Type B pancreatic cell (in vitro differentiated cells): ENCODE measurements at places on chromosomes 12 and 14.

GRCh38 chr14:105139212-105139825, 29.3 kb downstream of the JAG2 start:
- no peaks in the 10 kb centered on the region for H3K36me3 ChIP-seq
- no peak for DNase-seq
- no peak overlapping the region for H3K4me3 ChIP-seq
- H3K27me3 ChIP-seq = no peaks in the 10 kb centered on the region
- no peak overlapping the region for H3K27ac ChIP-seq

DNA sequence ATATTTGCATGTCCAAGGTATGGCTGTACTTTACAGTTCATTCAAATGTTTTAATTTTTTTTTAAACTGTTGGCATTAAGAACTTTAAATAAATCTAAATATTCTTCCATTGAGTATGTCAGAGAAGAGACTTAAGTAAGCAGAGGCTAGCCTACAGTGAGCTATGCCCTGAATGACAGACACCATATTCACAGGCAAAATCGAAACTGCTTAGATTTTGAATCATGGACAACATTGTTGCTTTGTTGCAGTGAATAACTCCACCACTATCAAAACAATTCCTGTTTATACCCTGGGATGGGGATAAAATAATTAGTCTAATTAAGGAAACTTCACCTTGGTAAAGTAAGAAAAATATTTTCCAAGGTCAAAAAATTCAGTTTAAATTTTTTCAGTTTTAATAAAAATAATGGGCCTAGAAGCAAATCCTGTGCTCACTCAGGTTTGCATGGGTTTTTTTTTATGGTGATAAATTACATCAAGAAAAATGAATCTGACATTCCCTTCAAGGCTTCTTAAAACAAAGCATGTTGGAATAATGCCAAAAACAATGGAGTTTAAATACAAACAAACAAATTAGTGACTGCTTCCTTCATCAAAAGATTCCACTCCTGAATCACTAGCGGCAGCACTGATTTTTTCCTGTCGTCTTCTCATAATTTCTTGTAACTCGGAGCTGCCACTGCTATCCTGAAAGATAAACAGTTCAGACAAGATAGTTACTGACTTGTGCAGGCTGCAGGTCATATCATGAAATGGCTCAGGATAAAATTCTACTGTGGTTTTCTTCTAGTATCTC, 168.2 kb downstream of the EPS8 start:
- peaks cover 45% of the 10 kb centered on the region for H3K36me3 ChIP-seq
- DNase-seq = no peak
- no peak overlapping the region for H3K4me3 ChIP-seq
- no peaks in the 10 kb centered on the region for H3K27me3 ChIP-seq
- H3K4me1 ChIP-seq = no peaks in the 10 kb centered on the region

DNA sequence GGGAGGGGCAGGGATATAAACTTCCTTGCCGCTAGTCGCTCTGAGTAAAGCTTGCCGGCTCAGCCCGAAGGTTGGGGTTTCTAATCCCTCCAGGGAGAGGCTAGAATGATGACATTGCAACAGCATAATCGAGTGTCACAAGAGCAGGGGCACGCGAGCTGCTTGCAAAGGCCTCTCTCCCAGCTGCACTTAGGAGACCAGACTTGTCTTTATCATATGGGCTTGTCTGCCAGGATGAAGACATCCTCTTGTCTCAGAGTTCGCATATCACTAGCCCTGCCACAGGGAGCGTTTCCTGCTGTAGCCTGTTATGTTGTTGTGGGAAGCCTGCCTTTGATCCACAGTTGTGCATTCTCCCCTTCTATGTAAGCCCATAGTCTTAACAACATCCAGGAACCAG, 180.0 kb downstream of the ESR2 start:
- DNase-seq = no peak
- H3K4me1 ChIP-seq = no peaks in the 10 kb centered on the region
- H3K27me3 ChIP-seq = no peaks in the 10 kb centered on the region
- peaks cover 3% of the 10 kb centered on the region for H3K36me3 ChIP-seq

DNA sequence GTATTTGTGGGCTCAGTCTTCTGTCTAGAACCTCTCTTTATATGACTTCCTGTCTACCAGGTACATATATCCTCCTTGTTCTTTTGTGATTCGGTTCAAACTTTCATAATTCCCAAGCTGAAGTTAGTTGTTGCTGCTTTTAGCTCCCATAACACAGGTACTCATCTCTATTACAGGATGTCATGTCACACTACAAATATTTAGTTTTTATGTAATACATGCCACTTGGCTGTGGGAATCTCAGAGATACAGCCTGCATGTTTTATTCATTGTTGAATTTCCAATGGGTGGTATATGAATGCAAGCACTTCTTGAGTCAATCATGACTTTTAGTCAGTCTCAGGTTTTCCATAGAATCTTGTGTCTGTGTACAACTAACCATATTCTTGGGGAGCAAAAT, 122.7 kb downstream of the SINHCAF start:
- DNase-seq = no peak
- H3K4me1 ChIP-seq = no peaks in the 10 kb centered on the region
- no peak overlapping the region for H3K4me3 ChIP-seq
- no peaks in the 10 kb centered on the region for H3K36me3 ChIP-seq
- peaks cover 4% of the 10 kb centered on the region for H3K27me3 ChIP-seq

DNA sequence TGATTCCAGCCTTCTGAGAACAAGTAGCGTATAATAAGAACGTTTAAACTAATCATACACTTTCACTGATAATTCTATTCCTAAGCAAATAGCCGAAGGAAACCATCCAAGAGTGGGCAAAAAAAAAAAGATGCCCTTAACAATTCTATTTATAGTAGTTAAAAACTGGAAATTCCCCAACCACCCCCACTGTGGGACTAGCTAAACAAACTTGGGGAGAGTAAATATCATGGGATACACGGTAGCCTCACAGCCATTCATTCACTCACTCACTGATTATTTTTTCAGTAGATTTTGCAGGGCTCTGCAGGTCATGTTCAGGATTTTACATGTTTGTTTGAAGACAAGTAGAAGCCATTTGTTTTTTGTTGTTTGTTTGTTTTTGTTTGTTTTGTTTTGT, 197.0 kb downstream of the ETV6 start:
- peaks cover 57% of the 10 kb centered on the region for H3K36me3 ChIP-seq
- no peak overlapping the region for H3K27ac ChIP-seq
- no peak for DNase-seq
